ENCODE measurements at places on chromosomes 2 and 18.

DNA sequence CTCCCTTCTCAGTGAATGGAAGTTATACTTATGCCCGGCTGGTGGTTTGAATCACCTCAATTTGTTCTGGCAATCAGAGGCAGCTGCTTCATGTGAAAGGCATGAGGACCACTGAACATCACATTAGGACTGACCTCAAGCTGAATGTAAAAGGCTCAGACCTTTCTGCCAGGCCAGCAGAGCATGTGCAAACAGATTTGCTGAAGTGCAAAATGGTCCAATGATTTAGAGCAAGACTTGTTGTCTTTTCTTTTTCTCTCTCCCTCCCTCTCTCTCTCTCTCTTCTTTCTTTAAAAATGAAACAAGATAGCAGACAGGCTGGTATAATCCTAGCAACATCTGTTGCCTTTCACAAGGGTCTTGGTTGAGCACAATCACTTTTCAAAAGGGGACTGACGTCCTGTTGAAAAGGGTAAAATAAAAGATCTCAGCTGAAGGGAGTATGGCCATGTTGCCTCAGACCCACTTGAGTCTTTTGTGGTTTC, 13.3 kb upstream of the CDH7 start:
- no peak for DNase-seq

GRCh38 chr18:36775396-36775795, 53.4 kb downstream of the TPGS2 start:
- no peak for DNase-seq

- no peak for DNase-seq
Measured at GRCh38 chr2:39424951-39425350, 12.1 kb downstream of the MAP4K3 start.

DNA sequence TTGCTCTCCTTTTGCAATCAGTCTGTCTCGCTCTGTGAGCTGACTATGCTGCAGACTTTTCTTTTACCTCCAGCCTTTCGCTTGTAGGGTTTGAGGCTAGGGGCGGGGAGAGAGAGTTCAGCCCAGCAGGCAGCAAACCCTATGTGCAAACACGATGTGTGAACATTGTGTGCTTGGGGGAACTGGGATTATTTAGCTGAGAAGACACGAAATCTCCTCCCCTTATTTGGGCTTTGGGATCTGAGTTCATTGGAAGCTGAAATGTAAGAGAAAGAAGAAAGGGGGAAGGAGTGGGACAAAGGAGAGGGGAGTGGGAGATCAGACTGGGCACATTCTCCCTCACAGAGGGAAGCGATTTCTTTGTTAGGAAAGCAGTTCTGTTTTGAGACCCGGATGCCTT, 189.6 kb upstream of the TNP1 start:
- DNase-seq: no peak

DNA sequence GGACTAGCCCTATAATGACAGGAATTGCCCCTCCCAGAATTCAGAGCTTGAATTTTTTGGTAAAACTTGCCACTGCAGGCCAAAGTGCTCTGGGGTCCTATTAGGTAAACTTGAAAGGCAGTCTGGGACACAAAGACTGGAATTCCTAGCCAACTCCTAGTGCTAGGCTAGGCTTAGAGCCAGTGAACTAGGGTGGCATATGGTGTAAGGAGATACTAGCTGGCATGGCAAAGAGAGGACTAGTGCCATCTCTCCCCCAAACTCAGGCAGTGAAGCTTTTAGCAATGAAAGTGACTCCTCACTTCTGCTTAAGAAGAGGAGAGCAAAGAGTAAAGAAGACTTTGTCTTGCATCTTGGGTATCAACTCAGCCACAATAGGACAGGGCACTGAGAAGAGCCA, 410.5 kb upstream of the CNTNAP5 start:
- DNase-seq: no peak
